ENCODE measurements at places on chromosomes 6 and 20. TPM values are rescaled to one million over a fixed set of nuclear protein-coding genes. Genes with fewer than 3 reads are reported as not detected.

DNA sequence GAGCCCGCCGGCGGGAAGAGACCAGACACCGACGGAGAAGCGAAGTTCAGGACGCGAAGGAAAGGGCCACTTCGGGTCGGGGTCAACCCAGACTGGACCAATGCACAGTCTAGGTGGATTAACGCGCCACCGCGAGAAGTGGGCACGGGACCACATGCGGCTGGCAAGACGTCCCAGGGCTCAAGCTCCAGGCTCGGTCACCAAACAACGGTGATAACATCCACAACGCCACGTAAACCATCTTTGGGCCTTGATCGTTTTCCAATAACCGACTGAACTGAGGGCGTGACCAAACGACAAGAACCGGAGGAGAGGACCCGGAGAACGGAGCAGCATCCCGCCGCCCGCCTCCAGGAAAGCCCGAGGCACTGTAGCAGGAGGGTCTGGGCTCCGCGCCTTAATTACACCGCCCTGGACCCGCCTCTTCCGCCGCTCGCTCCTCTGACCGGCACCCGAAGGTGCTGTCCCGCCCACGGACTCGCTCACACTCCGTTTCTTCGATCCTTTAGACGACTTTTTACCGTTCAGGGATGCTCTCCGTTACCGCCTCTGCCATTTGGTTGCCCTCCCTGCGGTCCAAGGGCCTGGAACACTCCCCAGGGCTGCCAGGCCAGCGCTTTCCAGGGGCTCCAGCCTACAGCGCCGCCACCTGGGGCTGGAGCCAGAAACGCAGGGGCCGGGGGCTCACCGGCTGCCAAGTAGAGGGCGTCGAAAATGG is 44.1 kb downstream of the DPPA5 start:
- H3K36me3 ChIP-seq, result no peaks in the 10 kb centered on the region
- peak overlapping the region; percentile 80 for H3K4me3 ChIP-seq
- H3K4me1 ChIP-seq, result peaks cover 10% of the 10 kb centered on the region
- DNase-seq, result peak; percentile 56
- H3K27me3 ChIP-seq, result peaks cover 3% of the 10 kb centered on the region
- peak overlapping the region; percentile 70 for H3K27ac ChIP-seq

Gene PKIG
- 27.8 TPM for total RNA-seq

DNA sequence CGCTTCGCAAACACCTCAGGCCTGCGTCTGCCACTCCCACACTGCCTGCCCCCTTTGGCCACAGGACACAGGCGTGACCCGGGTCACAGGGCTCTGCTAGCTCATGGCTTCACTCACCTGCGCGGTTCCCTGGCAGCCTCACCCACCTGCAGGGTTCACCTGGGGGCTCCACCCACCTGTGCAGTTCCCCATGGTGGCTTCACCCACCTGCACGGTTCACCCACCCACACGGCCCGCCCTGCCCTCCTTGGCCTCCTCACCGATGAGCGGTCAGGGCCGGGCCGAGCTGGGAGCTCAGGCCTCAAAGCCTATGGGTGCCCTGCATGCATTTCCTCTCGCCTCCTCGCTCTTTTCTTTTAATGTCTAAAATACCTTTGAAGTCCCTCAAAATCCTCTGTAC is 54.7 kb downstream of the SMOC2 start:
- no peak for DNase-seq
- no peak overlapping the region for H3K4me3 ChIP-seq
- H3K27me3 ChIP-seq, result no peaks in the 10 kb centered on the region

GRCh38 chr6:13044390-13044789 is 283.9 kb downstream of the TBC1D7 start:
- no peaks in the 10 kb centered on the region for H3K36me3 ChIP-seq
- no peaks in the 10 kb centered on the region for H3K4me1 ChIP-seq
- no peaks in the 10 kb centered on the region for H3K27me3 ChIP-seq

GRCh38 chr6:138688580-138688979 is 85.0 kb upstream of the CCDC28A start:
- H3K27ac ChIP-seq, result no peak overlapping the region
- no peaks in the 10 kb centered on the region for H3K36me3 ChIP-seq
- no peaks in the 10 kb centered on the region for H3K27me3 ChIP-seq
- no peak overlapping the region for H3K4me3 ChIP-seq

DNA sequence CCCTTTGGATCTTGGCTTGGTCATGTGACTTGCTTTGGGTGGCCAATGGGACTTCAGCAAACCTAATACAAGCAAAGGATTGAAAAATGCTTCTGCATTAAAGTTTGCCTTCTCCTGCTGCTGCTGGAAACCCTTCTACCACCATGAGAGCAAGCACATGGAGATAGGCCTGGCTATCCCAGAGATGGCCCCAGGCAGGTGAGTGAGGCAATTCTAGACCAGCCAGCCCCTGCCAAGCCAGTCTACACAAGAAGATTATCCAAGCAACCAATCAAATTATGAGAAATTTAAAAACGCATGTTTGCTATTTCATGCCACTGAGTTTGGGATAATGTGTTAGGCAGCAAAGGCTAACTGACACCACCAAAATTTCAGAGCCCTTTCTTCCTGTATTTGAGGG is 274.3 kb downstream of the TFAP2C start:
- DNase-seq, result no peak
- H3K4me1 ChIP-seq, result no peaks in the 10 kb centered on the region
- no peak overlapping the region for H3K27ac ChIP-seq
- H3K27me3 ChIP-seq, result peaks cover 2% of the 10 kb centered on the region
- no peak overlapping the region for H3K4me3 ChIP-seq

DNA sequence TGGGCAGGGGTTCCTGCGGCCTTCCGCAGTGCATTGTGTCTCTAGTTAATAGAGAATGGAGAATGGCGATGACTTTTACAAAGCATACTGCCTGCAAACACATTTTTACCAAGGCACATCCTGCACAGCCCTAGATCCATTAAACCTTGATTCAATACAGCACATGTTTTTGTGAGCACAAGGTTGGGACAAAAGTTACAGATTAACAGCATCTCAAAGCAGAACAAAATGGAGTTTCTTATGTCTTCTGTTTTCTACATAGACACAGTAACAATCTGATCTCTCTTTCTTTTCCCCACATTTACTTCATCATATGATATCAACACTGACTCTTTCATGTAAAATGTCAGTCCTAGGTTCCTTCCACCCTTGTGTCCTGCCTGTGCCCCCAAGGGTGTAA is 63.5 kb downstream of the GCNT2 start:
- no peak for DNase-seq
- no peaks in the 10 kb centered on the region for H3K36me3 ChIP-seq
- H3K27ac ChIP-seq, result no peak overlapping the region
- no peaks in the 10 kb centered on the region for H3K27me3 ChIP-seq
- H3K4me3 ChIP-seq, result no peak overlapping the region

GRCh38 chr6:136549300-136550044 is 750 bp downstream of the MAP7 start:
- no peaks in the 10 kb centered on the region for H3K36me3 ChIP-seq
- peak overlapping the region; percentile 61 for H3K4me3 ChIP-seq
- DNase-seq, result no peak
- no peak overlapping the region for H3K27ac ChIP-seq

Gene STXBP5
- total RNA-seq, result 21.8 TPM

GRCh38 chr6:10658910-10659698 is 35.3 kb downstream of the C6orf52 start:
- peaks cover 2% of the 10 kb centered on the region for H3K27me3 ChIP-seq
- H3K36me3 ChIP-seq, result no peaks in the 10 kb centered on the region
- H3K4me3 ChIP-seq, result no peak overlapping the region
- H3K4me1 ChIP-seq, result no peaks in the 10 kb centered on the region
- DNase-seq, result no peak

- H3K27me3 ChIP-seq, result no peaks in the 10 kb centered on the region
- no peaks in the 10 kb centered on the region for H3K36me3 ChIP-seq
- peaks cover 10% of the 10 kb centered on the region for H3K4me1 ChIP-seq
- DNase-seq, result peak; percentile 66
- H3K4me3 ChIP-seq, result no peak overlapping the region
Observed at GRCh38 chr6:143064951-143065683, 4.4 kb downstream of the AIG1 start.

DNA sequence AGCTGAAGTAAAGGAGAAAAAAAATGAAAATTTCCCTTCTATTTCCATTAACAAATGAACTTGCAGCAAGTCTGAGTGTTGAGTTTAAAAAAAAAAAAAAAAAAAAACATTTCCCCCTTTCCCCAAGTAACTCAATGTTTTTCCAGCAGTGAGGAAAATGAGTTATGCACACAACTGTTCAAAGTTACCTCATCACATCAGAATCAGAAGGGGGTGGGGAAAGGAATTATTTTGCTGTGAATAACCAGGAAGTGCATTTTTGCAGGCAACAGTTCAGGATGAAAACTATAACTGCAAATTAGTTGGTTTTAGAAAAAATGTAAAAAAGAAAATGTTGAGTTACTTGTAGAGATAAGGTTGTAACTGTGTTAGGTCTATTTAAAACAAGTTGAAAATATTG is 568.9 kb upstream of the CITED2 start:
- DNase-seq, result peak; percentile 96
- H3K27me3 ChIP-seq, result no peaks in the 10 kb centered on the region
- H3K27ac ChIP-seq, result peak overlapping the region; percentile 87

Gene MOG
- not detected for total RNA-seq

- no peaks in the 10 kb centered on the region for H3K36me3 ChIP-seq
- H3K4me3 ChIP-seq, result no peak overlapping the region
- DNase-seq, result no peak
- no peaks in the 10 kb centered on the region for H3K27me3 ChIP-seq
- no peaks in the 10 kb centered on the region for H3K4me1 ChIP-seq
Observed at GRCh38 chr6:87618531-87618930, 28.6 kb downstream of the ORC3 start.

Gene SAPCD1
- 1.2 TPM for total RNA-seq

GRCh38 chr6:84062519-84063154 is 29.1 kb downstream of the MRAP2 start:
- H3K27me3 ChIP-seq, result no peaks in the 10 kb centered on the region
- no peaks in the 10 kb centered on the region for H3K4me1 ChIP-seq
- H3K36me3 ChIP-seq, result no peaks in the 10 kb centered on the region

Gene CAGE1
- total RNA-seq, result 0.30 TPM

- no peak overlapping the region for H3K4me3 ChIP-seq
- peak overlapping the region; percentile 15 for H3K27ac ChIP-seq
- peaks cover 5% of the 10 kb centered on the region for H3K4me1 ChIP-seq
Observed at GRCh38 chr6:135250751-135251497, 69.8 kb downstream of the MYB start.

- no peak for DNase-seq
- no peaks in the 10 kb centered on the region for H3K36me3 ChIP-seq
- peak overlapping the region; percentile 18 for H3K4me3 ChIP-seq
- H3K27ac ChIP-seq, result peak overlapping the region; percentile 89
Observed at GRCh38 chr6:135995545-135995898, 144.0 kb downstream of the PDE7B start.

Gene NCR2
- not detected for total RNA-seq

Gene FHL5
- total RNA-seq, result not detected

DNA sequence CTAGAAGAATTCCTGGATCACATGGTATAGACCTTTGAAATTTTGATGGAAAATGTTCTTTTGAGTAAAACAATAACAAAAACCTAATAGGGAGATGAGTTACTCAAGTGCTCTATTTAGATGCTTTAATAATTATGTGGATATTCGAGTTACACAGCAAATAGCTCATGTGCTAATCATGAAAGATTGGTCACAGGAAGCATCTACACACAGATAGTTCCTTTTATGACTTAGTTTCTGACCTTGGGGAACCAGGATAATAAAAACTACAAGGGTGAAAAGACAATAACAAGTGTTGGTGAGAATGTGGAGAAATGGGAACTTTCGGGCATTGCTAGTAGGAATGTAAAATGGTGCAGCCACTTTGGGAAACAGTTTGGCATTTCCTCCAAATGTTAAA is 19.7 kb downstream of the UBE2V1 start:
- H3K36me3 ChIP-seq, result peaks cover 36% of the 10 kb centered on the region
- H3K27ac ChIP-seq, result no peak overlapping the region
- H3K4me1 ChIP-seq, result no peaks in the 10 kb centered on the region
- H3K4me3 ChIP-seq, result no peak overlapping the region
- DNase-seq, result no peak

DNA sequence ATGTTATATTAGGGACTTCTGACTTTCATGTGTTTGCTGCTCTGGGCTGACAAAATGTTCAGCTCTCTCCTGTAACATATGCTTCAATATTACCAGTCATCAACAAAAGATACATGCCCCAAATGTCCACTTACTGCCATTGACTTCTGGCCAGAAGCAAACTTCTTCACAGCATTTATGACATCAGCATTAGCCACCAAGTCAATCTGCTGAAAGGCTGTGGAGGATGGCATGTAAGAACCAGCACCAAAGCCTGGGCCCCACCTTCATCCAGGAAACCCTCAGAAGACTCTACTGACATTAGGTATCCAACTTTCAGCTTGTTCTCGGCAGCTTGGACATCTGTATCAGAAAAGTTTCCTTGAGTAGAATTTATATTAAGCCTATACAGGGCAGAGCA is 595.5 kb downstream of the COL12A1 start:
- no peaks in the 10 kb centered on the region for H3K36me3 ChIP-seq
- no peak overlapping the region for H3K4me3 ChIP-seq
- no peaks in the 10 kb centered on the region for H3K27me3 ChIP-seq
- peaks cover 27% of the 10 kb centered on the region for H3K4me1 ChIP-seq
- no peak for DNase-seq

DNA sequence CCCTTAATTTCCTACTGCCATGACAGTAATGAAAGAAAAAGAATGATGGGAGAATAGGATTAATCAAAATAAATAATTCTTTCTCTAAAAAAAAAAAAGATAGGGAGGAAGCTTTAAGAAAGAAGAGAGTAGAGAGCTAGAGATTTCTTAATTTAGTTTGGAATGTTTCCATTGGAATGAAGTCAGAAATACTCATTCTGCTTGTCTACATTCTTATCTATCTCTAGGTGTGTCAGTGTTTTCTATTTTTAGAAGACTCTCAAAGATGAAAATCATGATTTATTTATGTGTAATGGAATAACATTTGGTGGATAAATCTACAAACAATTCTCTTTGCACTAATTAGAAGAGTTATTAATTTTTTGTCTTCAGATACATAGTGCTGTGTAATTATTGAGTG is 38.0 kb upstream of the HIVEP1 start:
- H3K36me3 ChIP-seq, result no peaks in the 10 kb centered on the region
- peak; percentile 80 for DNase-seq
- H3K27ac ChIP-seq, result peak overlapping the region; percentile 67

DNA sequence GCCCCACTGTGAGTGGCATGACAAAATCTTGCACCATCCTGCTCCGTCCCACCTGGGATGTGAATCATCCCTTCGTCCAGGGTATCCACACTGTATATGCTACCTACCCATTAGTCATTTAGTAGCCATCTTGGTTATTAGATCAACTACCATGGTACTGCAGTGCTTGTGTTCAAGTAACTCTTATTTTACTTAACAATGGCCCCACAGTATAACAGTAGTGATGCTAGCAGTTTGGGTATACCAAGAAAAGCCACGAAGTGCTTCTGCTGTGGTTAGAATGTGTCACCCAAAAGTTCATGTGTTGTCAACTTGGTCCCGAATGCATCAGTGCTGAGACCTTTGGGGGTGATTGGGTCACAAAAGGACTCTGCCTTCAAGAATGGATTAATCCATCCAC is 11.7 kb downstream of the OSER1 start:
- H3K27ac ChIP-seq, result no peak overlapping the region
- H3K36me3 ChIP-seq, result peaks cover 45% of the 10 kb centered on the region
- DNase-seq, result no peak
- H3K4me1 ChIP-seq, result peaks cover 7% of the 10 kb centered on the region

Measured in astrocyte (in vitro differentiated cells and primary cell).